ENCODE measurements at places on chromosomes 7 and 10.
A peak's percentile ranks its signal among the peaks of the same experiment; 100 is the strongest.

DNA sequence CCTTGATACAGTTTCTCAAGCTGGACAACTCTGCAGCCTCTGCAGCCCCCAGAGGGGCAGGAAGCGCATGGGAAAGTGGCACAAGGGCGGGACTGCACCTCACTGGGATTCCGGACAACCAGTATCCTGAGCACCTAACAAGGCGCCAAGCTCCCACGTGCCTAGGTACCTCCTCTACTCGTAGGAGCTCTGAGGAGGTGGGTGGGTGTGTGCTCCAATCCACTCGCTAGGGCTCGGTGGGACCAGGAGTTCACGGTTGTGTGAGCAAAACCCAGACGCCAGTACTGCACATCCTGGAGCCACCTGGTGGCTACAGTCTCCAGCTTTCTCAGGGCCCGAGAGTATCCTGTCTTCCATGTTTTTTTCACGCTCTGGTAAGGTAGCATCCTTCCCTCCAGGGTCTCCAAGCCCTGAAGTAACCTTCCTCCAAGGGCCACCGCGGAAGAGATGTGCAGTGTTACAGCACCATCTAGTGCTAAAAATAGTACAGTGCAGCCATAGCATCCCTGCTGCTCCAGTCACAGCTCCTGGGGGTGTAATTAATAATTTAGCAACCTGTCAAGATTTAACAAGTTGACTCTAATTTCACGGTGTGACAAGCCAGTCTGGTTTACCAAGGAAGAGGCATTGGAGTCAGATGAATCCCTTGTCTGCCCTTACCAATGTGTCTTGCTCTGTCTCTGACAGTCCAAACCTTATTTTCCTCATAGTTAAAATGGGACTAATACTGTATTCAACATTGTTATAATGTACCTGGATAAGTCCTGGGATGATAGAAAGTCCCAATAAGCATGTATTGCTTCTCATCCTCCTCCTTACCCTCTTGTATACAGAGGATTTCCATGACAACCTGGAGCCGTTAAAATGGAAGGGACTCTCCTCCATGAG lies 70.4 kb downstream of the HERPUD2 start:
- peak; percentile 19 for DNase-seq

GRCh38 chr10:69721690-69722310 lies 79.9 kb upstream of the COL13A1 start:
- DNase-seq: no peak

DNA sequence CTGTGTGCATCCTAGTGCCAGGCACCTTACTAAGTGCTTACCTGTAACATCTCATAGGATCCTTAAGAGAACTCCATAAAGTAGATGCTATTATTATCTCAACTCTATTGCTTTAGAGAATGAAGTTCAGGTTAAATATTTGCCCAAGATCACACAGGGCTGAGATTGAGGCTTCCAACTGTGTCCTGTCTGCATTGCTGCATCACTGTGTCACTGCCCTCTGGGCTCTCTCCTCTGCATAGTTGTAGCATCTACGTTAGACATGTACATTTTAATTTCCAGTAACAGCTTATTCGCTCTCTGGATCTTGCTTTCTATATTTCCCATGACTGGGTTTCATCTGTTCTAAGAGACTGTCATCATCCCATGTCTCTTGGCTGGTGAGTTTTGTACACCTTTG lies 63.6 kb upstream of the FZD8 start:
- DNase-seq: no peak

DNA sequence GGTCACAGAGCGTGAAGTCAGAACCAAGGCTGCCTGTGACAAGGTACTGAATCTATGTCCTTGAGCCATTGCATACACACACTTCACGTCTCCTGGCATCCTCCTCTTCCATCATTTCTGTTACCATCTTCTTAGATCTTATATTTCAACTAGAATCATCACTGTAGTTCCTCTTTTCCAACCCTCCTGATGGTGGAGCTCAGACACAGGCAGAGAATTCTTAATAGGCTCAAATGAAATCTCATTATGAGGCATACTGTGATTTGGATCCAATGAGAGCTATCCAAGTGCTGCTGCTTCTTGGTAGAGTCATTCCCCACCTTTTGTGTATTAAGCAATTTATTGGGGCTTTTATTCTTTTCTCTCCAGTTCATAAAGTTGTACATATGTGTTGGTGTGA lies 113.2 kb downstream of the CALCR start:
- no peak for DNase-seq

DNA sequence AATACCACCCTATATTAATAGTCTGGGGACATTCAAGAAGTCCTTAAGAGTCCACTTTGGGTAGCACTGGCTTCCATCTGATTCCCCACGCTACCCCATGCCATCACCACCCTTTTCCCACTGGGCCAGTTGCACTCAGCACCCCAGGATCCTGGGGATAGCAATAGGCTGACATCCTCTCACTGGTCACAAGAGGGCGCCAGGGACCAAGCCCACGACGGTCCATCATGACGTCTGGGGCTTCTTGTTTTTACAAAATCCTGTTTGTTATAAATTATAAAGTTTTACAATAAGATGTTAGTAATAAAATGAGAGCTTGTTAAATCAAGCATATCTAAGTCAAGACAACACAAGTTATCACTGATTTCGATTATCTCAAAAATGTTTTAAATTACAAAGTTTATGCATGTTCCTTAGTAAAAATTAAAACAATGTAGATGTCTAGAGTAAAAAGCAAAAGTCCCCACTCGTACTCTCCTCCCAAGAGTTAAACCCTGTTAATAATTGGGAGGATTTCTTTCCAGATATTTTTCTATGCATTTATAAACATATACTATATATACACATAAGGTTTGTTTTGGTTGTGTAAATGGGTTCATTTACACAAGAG lies 15.4 kb downstream of the GPNMB start:
- DNase-seq: peak; percentile 63
